ENCODE measurements at places on chromosomes 5 and 9. TPM values are rescaled to one million over a fixed set of nuclear protein-coding genes. Genes with fewer than 3 reads are reported as not detected.
A peak's percentile ranks its signal among the peaks of the same experiment; 100 is the strongest.

- peak; percentile 45 for DNase-seq
Measured at GRCh38 chr9:1871626-1872419, 143.3 kb upstream of the SMARCA2 start.

DNA sequence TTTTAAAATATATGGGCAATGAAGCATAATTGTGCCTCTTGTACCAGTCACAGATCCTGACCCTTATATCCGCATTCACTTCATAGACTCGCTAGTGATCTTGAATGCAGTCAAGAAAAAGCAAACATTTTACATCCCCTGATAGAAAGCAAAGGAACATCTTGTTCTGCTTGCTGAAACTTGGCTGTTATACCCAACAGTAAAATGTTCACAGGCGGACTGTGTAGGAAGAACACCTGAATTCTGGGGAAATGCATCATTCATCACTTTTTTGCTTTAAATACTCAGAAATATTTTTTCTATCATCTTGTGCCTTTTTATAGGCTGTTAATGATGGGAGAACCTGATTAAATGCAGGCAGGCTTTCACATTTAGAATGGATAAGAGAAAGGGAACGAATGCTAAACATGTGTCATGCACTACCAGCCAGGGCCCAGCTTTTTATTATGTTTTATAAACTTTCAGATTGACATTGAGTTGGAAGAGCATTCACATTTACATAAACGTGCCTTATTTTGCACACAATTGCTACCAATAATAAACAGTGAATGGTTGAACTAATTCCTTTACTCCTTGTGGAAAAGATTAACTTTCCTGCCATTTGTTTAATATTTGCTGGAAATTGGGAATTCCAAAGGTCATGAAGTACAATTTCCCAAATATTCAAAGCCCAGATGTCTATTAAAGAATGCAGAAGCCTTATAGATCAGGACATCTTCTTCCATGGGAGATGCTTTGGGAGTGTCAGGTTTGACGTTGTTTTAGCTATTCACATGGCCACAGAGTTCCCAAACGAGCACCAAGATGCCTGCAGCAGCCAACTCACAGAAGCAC lies 756.2 kb downstream of the TLE1 start:
- DNase-seq = no peak

GRCh38 chr5:176890455-176891330 lies 8.5 kb downstream of the HK3 start:
- DNase-seq = no peak

- DNase-seq = peak; percentile 79
Measured at GRCh38 chr5:75052192-75053053, at the start of gene GCNT4. TSS of gene GCNT4 (minus strand) at chr5:75052558. CDS start at chr5:75030037, 22,521 bp downstream.

GRCh38 chr5:113034182-113034773 lies 57.7 kb downstream of the DCP2 start:
- peak; percentile 61 for DNase-seq

- no peak for DNase-seq
Measured at GRCh38 chr5:133819977-133820471, 148.4 kb downstream of the C5orf15 start.

DNA sequence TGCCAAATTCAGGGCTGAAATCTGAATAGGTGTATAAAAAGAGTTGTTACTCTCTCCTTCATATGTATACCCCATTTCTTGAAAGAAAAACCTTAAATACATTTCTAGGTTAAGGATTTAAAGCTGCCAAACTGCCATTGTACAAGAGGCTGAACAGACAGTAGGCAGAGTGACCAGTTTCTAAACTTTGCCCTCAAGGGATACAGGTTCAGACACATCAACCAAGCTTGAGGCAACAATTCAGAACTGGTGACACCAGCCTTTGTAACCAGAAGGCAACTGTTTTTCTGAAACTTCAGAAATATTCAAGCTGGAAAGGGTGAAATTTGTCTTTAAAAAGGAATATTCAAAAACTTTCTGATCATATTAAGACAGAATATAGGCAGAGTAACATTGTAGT lies 47.5 kb downstream of the FAM114A2 start:
- DNase-seq = no peak

DNA sequence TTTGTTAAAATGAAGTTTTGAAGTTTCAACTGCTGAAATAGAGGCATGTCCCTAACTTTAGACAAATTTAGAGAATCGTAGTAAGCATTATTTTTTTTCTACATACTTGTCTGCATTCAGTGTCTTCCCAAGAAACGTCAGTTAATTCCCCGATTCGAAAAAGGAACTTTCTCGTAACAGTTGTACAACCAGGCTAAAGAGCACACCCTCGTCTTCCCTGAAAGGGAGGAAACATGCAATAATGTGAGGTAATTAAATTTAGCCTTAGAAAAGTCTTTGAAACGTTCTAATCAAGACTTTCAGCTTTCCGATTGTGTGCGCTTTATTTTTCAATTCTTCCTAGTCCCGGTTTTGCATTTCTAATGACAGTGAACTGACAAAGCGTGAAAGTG lies 374 bp upstream of the SLC1A3 start:
- DNase-seq = no peak

DNA sequence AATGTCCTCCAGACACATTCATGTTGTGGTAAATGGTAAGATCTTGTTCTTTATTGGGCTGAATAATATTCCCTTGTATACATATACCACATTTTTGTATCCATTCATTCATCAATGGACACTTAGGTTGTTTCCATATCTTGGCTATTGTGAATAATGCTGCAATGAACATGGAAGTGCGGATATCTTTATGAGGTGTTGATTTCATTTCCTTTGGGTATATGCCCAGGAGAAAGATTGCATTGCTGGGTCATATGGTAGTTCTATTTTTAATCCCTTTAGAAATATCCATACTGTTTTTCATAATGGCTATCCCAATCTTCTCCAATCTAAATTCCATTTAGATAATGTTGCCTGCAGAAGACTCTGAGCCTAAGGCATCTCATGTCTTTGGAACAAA lies 78.0 kb upstream of the TNC start:
- no peak for DNase-seq

GRCh38 chr9:70868661-70869652 lies 252.5 kb downstream of the TRPM3 start:
- peak; percentile 56 for DNase-seq

GRCh38 chr5:176542596-176543427 lies 5.6 kb upstream of the RNF44 start:
- peak; percentile 87 for DNase-seq

DNA sequence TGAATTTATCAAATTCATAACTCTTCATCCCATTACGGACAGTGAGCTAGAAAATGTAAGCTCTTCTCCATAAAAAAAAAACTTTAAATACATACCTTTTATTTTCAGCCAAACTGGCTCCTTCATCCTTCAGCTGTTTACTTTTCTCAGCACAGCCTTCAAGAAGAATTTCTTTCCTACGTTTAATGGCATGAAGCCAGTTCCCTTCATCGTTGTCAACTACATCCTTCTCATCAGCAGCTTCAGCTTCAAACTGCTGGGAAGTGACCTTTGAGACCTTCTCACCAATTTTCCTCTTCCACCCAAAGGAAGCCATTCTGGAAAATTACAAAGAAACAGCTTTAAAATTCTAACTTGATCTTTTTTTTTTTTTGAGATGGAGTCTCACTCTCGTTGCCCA lies 9.1 kb downstream of the TTC33 start:
- no peak for DNase-seq

DNA sequence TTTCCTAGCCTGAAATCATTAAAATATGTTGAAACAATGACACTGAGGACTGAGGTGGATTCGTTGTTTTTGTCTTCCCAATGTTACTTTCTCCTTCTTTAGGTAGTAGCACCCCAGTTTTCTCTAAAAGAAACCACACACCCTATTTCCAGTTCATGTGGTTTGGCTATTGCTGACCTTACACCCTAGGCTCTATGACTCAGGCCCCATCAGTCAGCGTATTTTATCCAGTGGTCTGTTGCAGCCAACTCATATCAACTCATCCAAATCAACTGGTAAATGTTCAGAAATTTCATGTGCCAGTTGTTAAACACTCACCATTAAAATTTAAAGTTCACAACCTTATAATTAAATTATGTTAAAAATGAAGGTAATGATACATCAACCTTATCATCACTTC lies 44.6 kb upstream of the NFIB start:
- DNase-seq = no peak

- DNase-seq = no peak
Measured at GRCh38 chr5:116153687-116154174, 68.9 kb downstream of the COMMD10 start.

Gene FOXD4L6
- total RNA-seq = not detected

Gene FIBCD1
- 1.8 TPM for total RNA-seq

Gene COL27A1
- total RNA-seq = 16.2 TPM

Gene EMB
- total RNA-seq = 40.6 TPM

Gene SV2C
- 0.06 TPM for total RNA-seq

Gene C9
- total RNA-seq = not detected

Gene SLC1A1
- 12.5 TPM for total RNA-seq

Gene TLX3
- total RNA-seq = not detected
